ENCODE measurements at places on chromosomes 13 and 19. TPM values are rescaled to one million over a fixed set of nuclear protein-coding genes. Genes with fewer than 3 reads are reported as not detected.
A peak's percentile ranks its signal among the peaks of the same experiment; 100 is the strongest.

DNA sequence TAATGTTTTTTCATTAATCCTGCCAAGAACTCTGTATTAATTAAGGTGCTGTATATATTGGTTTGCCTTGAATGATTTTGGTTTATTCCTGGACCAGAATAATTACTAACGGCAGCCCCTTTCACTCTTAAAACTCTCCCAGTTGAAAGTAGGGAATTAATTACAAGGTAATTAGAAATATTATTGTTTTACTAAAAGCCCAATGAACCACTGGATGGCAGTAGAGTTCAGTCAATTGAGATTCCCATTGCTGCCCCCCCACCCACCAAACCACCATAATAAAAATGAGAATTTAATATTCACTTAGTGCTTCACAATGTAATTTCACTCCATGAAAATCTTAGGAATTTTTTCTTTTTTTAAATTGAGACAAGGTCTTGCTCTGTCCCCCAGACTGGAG, 13.7 kb downstream of the WBP4 start:
- no peak for DNase-seq

- no peak for DNase-seq
Observed at GRCh38 chr13:75217949-75218348, 264.0 kb downstream of the TBC1D4 start.

DNA sequence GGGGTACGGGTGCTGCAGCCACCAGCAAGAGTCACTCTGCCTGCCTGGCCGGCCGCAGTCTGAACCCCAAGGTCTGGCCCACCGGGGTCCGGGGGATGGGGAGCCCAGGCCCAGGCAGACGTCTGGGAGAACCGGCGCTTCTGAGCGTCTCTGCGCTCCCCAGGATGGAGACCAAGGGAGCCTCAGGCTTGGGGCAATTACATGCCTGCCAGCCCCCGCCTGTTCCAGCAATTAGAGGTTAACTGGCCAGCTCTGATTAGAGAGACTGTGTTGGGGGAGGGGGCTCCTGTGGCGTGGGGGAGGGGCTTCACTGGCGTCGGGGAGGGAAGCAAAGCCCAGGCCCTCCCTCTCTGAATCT, 11.9 kb downstream of the MEIS3 start:
- no peak for DNase-seq

GRCh38 chr13:73870970-73871935, 263.0 kb downstream of the KLF12 start:
- no peak for DNase-seq

DNA sequence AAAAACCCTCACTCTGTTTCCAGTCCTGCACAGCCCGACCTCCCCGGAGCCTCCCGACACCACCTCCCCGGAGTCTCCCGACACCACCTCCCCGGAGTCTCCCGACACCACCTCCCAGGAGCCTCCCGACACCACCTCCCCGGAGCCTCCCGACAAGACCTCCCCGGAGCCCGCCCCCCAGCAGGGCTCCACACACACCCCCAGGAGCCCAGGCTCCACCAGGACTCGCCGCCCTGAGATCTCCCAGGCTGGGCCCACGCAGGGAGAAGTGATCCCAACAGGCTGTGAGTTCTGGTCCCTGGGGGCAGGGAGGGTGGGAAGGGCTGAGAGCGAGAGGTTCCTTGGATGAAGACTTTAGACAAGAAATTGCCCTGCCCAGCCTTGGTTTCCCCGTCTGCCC, 5.4 kb downstream of the MADCAM1 start:
- DNase-seq: no peak

GRCh38 chr19:52197964-52198363, 8.1 kb downstream of the PPP2R1A start:
- no peak for DNase-seq

DNA sequence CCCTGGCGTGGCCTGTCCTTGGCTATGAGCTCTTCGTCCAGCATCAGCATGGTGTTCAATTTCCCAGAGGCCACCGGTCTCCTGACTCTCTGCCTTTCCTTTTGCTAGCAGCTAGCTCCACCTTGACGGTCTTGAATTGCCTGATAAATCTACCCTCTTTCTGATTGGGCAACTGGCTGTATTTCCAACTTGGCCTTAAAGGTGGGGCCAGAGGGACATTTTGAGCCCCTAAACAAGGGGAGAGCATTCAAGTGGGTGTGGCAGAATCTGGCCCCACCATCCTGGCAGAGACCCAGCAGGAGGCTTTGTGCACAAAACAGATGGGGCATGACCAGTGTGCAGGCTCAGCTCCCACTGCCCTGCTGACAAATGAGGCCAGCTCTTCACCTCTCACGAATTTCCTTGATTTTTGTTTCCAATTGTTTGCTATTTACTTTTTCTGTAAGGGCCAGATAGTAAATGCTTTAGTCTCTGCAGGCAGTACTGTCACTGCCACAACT, 148.9 kb upstream of the VSTM2B start:
- no peak for DNase-seq

DNA sequence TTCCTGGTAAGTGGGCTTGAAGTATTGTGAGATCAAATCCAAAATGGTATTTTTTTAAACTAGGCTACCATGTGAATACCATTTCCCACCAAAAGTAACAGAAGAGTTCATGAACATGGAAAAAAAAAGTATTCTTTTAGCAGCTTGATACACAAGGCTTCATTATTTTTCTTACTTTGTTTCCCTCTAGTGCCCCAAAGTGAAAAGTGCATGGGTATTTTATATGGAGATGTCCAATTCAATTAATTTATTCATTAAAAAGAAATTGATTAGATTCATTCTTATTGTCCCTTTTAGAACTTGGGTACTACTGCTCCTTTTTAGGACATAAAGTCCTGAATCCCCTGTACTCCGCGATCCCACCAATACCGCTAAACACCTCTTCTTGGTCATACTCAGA, 28.6 kb upstream of the SCEL start:
- no peak for DNase-seq

GRCh38 chr19:47994209-47994802, at the start of gene ELSPBP1:
ELSPBP1 (plus strand) TSS chr19:47994632; CDS start chr19:48008668, 14,036 bp downstream.
- no peak for DNase-seq

GRCh38 chr19:40274585-40275544, 10.3 kb downstream of the AKT2 start:
- DNase-seq: no peak

- DNase-seq: no peak
Observed at GRCh38 chr19:18008814-18009213, 844 bp downstream of the ARRDC2 start.

GRCh38 chr19:41076286-41076685, 12.0 kb upstream of the CYP2A13 start:
- no peak for DNase-seq

DNA sequence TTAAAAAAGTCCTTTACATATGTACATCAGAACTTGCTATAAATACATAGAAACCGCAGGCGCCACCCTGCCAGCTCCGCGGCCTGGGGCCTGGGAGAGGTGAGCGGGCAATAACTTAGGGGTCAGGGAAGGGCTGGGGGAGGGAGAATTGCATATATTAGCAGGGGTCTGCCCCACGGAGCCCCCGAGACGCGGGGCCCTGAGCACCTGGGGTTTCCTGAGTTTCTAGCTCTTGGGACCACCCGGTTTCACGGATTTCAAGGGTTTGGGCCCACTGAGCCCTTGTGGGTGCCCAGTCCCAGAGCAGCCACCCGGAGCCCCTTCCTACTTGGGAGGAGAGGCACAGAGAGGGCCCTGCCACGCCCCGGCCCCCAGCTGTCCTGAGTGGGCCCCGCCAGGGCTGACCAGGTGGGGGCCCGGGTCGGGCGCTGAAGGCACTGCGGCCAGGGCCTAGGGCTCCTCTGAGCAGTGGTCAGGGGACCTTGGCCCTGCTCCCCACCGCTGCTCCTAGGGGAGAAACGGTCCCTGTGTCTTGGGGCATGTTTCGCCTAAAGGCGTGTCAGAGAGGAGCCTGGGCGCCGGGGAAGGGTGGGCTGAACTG, 4.0 kb downstream of the GPX4 start:
- DNase-seq: peak; percentile 7

GRCh38 chr13:60226507-60226906, 62.8 kb upstream of the DIAPH3 start:
- no peak for DNase-seq

DNA sequence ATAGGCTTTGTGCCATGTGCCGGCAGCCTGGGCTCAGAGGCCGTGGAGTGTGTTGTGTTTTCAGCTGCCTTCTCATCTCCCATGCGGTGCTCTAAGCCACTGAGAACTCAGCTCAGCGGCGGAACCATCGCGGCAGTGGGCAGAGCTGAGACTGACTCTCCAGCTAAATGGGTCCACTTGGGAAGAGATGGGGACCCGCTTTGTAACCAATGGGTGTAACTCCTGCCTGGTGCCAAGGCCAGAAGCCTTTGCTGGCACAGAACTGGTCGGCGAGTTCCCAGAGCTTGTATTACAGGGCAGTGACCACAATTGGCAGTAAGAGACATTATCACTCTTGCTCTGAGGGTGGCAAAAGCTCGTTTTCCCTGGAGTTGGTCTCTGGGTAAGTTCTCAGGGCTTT, 183.0 kb downstream of the STK24 start:
- no peak for DNase-seq

DNA sequence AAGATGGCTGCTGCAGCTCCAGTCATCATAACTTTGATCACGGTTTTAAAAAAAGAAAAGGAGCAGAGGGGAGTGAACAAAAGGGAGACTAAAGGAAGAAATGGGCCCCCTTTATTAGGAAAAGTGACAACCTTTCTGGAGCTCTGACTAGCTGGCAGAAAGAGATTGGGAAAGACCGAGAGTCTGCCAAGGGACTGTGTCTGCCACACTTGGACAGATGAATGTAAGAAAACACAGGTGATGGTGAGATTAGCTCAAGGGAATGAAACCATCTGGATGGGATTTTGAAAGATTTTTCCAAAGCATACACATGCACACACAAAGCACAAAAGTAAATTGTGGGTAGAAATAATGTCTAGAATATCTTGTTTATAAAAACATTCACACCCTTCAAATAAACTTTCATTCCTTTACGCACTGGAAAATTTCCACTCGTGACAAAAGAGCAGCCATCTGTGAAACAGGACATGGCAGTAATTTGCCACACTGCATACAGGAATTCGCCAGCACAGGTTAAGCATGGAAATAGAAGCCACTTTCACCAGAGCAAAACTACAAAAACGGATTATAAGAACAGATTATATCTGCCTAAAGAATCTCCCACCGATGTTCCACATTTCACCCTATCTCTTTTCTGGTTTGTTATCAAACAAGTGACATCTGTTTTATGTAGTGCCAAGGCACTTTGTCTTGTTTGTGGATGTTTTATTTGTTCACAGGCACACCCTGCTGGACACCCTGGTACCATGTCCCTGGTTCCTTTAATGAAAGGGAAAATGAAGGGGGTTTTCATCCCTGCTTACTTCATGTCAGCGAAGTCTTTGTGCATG, 819.5 kb downstream of the DIAPH3 start:
- DNase-seq: no peak

- no peak for DNase-seq
Observed at GRCh38 chr13:110490009-110490770, 71.3 kb downstream of the RAB20 start.

GRCh38 chr19:8539621-8540149, 25.7 kb upstream of the ZNF414 start:
- no peak for DNase-seq

DNA sequence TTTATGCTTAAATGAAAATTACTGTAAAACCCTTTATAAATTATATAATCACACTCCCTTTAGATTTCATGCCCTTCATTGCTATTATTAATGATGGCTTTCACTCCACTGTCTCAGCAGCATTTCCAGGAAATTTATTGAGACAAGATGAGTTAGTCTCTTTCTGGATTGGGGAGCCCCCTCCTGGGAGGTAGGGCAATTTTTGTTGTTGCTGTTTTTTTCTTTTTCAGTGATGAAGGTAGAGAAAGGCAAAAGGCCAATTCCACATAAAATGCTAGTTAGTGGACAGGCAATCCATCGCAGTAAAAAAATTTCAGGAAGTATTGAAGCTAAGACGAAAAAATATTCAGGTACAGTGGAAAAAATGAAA, 80.2 kb downstream of the TEX26 start:
- DNase-seq: no peak

GRCh38 chr13:48570216-48570828, 37.4 kb upstream of the RCBTB2 start:
- no peak for DNase-seq

- no peak for DNase-seq
Observed at GRCh38 chr13:45934283-45934682, 82.7 kb upstream of the SIAH3 start.

GRCh38 chr19:8306235-8307054, 1.7 kb downstream of the CD320 start:
- no peak for DNase-seq

DNA sequence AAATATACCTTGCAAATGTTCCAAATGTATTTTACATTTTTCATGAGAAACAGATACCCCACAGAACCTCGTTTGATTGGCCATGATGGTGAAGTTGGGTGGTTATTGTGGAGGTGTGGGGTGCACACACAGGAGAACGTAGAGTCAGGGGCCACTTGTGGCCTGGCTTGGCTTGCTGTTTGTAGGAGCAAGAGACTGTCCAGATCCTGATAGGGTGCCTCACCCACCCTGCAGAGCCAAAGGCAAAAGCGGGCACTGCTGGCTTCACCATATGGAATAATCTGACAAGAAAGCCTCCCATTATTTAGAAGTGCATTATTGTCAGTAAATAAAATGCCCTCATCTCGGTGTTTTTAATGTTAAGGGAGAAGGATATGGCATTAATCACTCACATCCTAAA, 330.2 kb downstream of the TEX29 start:
- no peak for DNase-seq

DNA sequence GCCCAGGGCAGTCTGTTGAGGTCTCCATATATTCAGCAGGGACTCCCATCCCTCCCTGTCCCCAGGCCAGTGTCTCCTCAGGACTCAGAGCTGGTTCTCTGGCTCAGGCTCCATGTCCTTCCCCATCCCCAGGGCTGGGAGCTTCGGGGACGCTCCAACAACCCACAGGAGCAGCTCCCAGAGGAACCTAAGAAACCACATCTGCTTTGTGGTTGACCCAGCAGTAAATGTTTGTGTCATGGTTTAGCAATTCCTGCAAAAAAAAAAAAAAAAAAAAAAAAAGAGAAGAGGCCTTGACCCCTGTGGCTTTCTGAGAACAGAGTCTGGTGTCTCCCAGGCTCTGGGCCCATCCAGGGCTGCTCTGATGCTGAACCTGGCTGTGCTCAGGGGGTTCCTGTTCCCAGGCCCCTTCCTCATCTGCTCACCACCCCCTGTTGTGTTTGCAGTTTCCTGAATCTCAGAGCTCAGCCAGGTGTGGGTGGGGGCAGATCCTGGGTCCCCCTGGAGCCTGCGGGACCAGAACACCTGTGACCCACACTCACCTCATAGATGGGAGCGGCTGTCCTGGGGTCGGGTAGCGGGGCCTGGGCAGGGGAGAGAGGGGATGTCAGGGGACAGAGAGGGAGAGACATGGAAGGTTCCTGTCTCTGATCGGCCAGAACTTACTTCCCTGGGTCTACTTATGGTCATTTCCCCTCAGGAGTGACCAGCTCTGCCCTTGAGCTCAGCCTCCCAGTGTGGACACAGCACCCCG, 25.2 kb upstream of the CEACAM1 start:
- DNase-seq: no peak

- no peak for DNase-seq
Observed at GRCh38 chr13:69264362-69265334, 843.0 kb upstream of the ATXN8OS start.

THAP8 gene
- total RNA-seq: 1.8 TPM

B3GNT8 gene
- 3.4 TPM for total RNA-seq

MEIOSIN gene
- total RNA-seq: not detected

LRRC63 gene
- 0.39 TPM for total RNA-seq

SSC5D gene
- total RNA-seq: 0.47 TPM

SAFB gene
- total RNA-seq: 183 TPM

MAP4K1 gene
- 351 TPM for total RNA-seq

ZNF132 gene
- 1.7 TPM for total RNA-seq

SERTM1 gene
- total RNA-seq: not detected

ZNF506 gene
- total RNA-seq: 31.7 TPM

GDF15 gene
- 0.29 TPM for total RNA-seq

CPB2 gene
- total RNA-seq: not detected
